Stimulated activated CD4-positive, alpha-beta T cell treated with anti-CD3 and anti-CD28 coated beads, Interleukin-2, amount 100 ng/mL, for 4 hours (primary cell): ENCODE measurements at places on chromosomes 4 and X.

GRCh38 chr4:26206339-26206738, 114.5 kb upstream of the RBPJ start:
- no peak for DNase-seq

- no peak for DNase-seq
Measured at GRCh38 chr4:163548481-163549243, 54.2 kb downstream of the TMA16 start.

GRCh38 chr4:153560908-153561307, 94.7 kb downstream of the TMEM131L start:
- DNase-seq, result no peak

DNA sequence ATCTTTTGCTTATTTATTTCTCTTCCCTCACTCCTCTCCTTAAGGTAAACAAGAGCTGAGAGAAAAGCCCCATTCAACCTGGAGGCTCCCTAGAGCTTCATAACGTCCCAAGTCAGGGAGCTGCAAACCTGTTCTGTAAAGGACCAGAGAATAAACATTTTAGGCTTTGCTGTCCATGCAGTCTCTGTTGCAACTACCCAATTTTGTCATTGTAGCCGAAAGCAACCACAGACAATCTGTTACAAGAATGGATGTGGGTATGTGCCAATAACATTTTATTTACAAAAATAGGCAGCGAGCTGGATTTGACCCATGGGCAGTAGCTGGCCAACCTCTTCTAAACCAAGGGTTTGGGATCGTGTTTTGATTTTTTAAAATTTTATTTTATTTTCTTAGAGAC, 71.3 kb upstream of the TBL1X start:
- no peak for DNase-seq

GRCh38 chr4:184825141-184825895, 450 bp downstream of the ACSL1 start:
- no peak for DNase-seq

GRCh38 chr4:53186714-53187358, 179.0 kb downstream of the SCFD2 start:
- no peak for DNase-seq

DNA sequence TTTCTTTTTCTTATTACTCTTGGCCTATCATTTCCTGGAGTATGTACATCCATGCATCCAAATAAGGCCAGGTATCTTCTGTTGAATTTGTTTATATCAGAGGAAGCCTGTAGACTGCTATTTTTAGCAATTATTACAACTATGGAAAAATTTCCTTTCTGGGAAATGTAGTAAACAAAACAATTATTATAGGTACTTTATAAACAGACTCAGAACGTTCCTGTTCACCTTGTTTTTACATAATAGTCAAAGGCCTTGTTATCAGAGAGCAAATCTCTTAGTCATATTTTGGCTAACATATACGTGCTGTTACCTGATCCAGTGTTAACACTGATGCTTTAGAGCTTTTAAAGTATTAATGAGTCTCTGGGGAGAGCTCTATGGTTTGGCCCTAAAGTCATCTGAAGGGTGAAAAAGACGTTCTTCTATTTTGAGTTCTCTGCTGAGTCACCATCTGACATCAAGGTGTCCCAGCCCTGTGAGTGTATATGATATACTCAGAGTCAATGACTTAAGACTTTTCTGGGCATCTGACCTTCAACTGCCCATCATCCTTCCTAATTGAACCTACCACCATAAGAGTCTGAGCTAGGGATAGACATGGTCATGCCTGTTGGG, 7.3 kb downstream of the SPARCL1 start:
- DNase-seq, result no peak

GRCh38 chrX:103197721-103198306, 17.1 kb upstream of the BEX4 start:
- no peak for DNase-seq

GRCh38 chr4:4524364-4524763, 17.5 kb downstream of the STX18 start:
- DNase-seq, result no peak

- no peak for DNase-seq
Measured at GRCh38 chr4:8352368-8353157, 83.0 kb downstream of the HTRA3 start.

- DNase-seq, result no peak
Measured at GRCh38 chr4:151267822-151268535, 9.0 kb upstream of the PRSS48 start.

DNA sequence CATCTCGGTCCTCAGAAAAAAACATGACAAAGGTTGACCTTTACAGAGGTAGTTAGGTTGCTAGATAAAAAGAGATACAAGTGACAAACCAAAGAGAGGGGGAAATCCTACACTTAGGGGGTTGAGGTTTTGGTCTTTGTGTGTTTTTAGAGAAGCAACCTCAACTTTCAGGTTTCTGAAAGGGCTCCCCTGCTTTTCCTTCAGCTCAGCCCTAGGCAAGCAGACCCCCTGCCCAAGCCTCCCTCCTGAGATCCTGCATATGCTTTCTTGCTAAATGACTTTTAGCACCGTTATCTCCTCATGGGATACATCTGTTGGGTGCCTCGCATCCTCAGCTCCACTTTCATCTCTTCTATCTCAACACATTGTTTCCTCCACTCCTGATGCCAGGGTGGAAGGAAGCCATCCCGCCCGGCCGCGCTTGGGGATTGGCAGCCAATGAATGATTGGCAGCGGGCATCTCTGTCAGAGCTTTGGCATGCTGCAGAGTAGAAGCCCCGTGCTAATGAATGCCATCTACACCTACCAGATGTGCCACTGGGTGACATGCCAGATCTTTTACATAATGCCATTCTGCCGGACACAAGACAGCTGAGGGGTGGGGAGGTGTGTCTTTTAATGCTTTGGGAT, 15.0 kb upstream of the PRDM8 start:
- DNase-seq, result no peak

- no peak for DNase-seq
Measured at GRCh38 chr4:40525752-40526598, 103.7 kb downstream of the RBM47 start.

GRCh38 chr4:64781737-64782326, 372.6 kb upstream of the TECRL start:
- no peak for DNase-seq

DNA sequence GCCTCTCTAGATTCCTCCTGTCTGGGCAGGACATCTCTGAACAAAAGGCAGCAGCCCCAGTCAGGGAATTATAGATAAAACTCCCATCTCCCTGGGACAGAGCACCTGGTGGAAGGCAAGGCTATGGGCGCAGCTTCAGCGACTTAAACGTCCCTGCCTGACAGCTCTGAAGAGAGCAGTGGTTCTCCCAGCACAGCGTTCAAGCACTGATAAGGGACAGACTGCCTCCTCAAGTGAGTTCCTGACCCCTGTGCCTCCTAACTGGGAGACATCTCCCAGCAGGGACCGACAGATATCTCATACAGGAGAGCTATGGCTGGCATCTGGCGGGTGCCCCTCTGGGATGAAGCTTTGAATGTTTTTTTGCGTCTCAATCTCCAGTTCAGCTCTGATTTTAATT, 262.2 kb downstream of the PARM1 start:
- DNase-seq, result no peak

GRCh38 chr4:64340218-64341110, 68.8 kb downstream of the TECRL start:
- DNase-seq, result no peak

- DNase-seq, result no peak
Measured at GRCh38 chr4:137543198-137543597, 10.9 kb upstream of the PCDH18 start.

DNA sequence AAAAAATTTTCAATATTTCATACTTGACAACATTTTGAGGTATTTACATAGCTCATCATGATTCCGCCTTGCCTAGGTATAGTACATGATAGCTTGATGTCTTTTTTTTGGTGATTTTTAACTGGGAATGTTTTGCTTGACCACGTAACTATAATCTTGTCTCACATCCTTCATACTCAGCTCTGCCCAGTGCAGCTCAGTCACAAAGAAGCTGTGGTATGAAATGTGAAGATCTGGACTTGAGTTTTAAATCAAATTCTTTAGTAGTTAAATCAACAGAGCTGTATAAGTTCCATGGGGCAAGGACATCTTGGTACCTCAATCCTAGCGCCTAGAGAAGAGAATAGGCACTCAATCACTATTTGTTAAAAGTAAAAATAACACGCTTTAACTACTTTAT, 276.3 kb upstream of the DKK2 start:
- DNase-seq, result no peak

DNA sequence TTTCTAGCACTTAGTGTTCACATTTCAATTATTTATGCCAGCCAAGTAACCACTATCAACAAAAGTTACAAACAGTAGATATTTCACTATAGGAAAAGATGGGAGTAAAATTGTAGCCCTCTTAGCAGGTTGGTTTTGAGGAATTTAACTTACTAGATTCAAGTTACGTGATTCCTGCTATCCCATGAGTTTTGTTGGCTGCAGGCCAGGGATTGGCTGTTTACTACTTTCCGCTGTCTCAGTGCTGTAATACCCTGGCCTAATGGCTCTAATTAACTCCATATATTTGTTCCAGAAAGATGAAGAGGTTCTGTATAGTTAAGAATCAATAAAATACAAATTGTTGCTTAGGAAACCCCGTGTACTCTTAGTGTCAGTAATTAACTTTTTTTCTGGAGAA, 55.5 kb upstream of the MAGED1 start:
- DNase-seq, result no peak

GRCh38 chr4:88533937-88534750, 10.6 kb upstream of the PYURF start:
- DNase-seq, result no peak

DNA sequence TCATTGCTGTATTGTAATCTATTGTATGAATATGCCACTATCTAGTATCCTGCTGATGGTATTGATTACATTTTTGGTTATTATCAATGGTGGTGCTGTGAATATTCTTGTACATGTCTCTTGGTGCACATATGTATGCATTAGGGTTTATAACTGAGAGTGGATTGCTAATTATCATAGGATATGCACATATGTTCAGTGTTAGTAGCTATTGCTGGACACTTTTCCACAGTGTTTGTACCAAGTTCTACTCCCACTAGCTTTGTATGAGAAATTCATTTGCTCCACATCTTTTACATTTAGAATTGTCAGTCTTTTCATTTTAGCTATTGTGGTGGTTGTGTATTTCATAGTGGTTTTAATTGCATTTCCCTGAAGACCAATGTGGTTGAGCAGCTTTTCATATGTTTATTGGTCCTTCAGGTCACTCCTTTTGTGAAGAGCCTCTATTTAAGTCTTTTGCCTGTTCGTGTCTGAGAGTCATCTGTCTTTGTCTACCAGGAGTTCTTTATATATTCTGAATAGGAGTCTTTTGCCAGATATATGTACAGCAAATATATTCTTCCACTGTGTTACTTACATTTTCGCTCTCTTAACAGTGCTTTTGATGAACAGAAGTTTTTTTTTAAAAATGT, 87.1 kb downstream of the TBC1D19 start:
- no peak for DNase-seq

DNA sequence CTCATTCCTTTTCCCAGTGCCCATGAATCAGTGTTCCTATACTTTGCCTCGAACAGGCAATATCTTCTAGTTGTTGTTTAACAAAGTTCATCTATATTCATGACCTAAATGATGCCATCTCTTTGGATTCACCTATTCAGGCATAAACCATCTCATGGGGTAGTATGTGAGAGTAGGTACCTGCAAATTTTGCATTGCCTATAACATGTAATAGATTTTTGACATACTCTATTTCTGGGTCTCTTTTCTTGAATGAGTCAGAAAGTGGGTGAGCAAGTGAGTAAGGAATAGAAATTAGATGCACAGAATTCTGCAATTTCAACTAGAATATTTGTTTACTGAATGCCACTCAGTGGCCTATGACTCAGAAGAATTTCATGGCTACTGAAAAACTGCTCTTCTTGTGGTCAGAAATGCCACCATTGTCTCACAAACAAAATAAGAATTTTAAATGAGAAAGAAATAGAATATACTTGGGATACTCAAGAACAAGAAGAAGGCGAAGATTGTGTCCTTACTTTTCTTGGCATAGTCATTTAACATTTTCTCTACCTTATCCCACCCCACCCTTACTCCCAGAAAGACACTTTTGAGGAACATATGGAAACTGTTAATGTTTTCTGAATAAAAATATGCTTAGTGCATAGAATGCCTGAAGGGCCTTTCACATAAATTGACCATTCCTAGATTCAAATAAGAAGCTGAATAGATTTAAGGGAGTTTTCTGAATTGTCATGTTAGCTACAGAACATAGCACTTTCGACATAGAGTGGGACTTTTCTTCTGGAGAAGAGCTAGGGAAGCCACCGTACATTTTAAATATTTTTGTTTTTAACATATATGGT, 86.8 kb downstream of the HHIP start:
- no peak for DNase-seq

DNA sequence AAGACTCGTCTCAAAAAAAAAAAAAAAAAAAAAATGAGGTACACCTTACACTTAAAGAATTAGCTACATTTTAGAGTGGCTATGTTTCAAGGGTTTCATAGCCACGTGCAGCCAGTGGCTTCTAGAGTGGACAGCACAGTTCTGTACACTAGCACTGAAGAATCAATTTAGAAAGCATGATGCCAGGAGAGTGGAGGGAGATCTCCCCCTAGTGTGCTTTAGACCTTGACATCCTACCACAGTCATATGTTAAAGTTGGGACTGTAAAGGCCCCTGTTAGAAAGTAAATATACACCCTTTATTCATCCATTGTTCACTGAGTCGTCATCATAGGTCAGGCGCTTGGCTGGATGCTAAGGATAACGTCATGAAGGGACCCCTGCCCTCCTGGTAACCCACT, 179.4 kb downstream of the QDPR start:
- DNase-seq, result no peak

DNA sequence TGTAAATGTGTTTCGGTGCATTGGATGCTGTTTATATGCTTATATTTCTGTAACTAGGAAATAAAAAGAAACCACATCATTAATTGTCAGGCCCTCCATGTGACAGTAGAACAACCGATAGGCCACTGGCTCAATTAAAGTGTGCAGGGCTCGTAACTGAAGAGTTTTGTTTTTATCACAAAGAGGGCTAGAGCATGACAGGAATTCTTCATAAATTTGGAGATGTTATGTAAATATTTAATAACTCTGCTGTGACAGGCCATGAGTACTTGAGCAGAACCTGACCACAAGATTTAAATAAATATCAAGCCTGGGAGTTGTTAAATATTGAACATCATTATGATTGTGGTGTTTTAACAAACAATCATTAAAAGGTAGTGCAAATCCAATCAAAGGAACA, 55.9 kb downstream of the MID1 start:
- DNase-seq, result no peak

- DNase-seq, result no peak
Measured at GRCh38 chr4:86771141-86771540, 78.0 kb downstream of the SLC10A6 start.
